ENCODE measurements at places on chromosomes 16 and 17.
A peak's percentile ranks its signal among the peaks of the same experiment; 100 is the strongest.

GRCh38 chr17:37742762-37743611, 1.9 kb downstream of the HNF1B start:
- DNase-seq: peak; percentile 72

- peak; percentile 97 for DNase-seq
These were observed 43.2 kb downstream of the TSC2 start for GRCh38 chr16:2090777-2091546.

GRCh38 chr17:75959051-75959838, 18.4 kb upstream of the FBF1 start:
- no peak for DNase-seq

GRCh38 chr16:89103156-89103555, 9.5 kb downstream of the ACSF3 start:
- no peak for DNase-seq

DNA sequence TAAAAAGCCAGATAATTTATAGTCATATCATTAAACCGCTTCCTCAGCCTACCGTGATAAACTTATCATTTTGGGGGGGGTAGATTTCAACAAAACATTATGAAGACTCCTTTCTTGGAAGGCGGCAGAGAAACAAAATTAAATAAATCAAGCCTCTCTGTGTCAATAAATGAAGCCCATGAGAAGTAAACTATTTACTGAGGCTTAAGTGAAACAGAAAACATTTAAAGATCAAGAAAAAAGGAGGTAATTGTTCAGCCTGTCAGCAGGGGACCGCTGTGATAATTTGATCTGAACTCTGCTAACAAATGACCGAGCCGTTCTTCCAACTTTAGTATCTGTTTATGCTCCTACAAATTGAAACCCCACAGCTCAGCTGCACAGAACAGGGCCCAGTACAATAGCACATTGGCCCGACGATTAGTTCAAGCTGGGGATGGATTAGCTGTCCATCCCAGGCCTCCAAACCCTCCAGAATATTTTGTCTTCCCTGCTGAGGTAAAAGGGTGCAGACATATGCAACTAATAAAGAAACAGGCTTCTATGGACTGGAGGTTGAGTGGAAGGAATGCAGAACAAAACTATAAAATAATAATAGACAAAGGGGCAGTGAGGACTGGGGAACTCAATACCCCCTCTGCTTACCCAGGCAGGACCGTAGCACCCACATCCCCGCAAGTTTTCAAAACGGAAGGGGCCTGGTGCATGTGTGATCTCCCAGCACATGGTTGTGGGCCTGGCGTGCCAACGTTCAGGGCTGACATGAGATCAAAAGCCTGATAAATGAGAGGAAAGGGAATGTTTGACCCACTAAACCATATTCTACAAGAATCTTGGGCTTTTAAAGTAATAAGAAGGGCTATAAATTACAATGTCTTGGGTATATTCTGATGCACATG, 298.1 kb upstream of the IRX5 start:
- no peak for DNase-seq

- no peak for DNase-seq
These were observed 281.5 kb downstream of the SEC14L1 start for GRCh38 chr17:77422104-77422747.

DNA sequence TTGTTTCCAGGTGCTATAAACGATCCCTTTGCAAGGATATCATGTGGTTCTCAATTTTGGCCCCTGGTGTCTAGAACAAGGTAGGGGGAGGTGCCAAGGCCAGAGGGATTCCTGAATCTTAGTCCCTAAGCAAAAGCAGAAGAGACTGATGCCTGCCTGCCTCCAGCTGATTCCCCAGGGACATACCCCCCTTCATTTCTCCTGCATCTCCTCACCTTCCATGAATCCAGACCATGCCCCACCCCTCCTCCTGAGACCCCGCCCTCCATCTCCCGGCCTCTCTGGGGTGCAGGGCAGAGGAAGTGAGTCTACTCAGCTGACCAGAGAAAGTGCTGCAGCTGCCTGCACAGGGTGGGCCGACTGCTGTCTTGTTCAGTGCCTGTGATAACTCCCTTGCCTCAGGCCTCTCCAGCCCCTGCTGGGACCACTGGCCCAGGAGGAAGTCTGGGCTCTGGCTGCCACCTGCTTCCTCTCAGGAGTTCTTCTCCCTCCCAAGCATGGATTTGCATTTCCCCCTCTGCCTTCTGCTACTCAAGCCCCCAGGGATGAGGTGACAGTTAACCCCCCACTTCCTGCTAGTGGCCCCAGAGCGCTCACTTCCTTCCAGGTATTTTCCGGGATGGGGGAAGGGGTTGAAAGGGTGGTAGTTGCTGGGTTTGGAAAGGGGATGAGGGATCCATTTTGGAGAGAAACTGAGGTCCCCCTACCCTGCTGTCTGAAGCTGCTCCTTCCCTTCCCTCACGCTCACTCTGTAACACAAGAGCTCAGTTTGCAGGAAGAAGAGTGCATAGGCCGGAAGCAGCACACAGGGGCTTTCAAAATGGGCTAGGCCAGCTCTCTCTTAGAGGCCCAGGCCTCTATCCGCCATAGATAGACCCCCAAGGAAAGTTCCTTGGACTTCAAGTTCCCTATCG, 10.5 kb upstream of the TSPOAP1 start:
- peak; percentile 78 for DNase-seq

- DNase-seq: no peak
These were observed 9.2 kb downstream of the MXRA7 start for GRCh38 chr17:76701471-76701967.
